ENCODE measurements at places on chromosomes 1 and 21. TPM values are rescaled to one million over a fixed set of nuclear protein-coding genes. Genes with fewer than 3 reads are reported as not detected.

DNA sequence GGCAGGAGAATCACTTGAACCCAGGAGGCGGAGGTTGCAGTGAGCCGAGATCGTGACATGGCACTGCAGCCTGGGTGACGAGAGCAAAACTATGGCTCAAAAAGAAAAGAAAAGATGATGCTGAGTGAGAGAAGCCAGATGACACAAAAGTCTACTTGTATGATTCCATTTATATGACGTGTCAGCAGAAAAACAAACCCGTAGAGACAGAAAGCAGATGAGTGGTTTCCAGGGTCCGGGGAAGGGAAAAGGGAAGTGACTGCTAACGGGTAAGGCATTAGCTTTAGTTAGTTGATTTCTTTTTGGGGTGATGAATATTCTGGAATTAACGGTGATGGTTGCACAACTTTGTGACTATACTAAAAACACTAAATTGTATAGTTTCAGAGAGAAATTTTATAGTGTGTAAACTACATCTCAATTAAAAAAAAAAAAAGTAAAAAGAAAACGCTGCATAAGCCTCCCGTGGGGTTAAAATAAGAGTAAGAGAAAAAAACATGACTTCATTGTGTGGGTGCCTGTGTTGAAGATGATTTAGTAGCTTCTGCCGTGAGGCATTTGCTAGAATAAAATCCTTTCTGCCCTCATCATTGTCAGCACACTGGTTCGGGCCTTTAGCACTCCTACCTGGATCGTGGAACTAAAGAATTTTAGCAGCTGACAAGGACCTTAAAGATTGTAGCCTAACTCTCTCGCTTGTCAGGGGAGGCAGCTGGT lies 24.7 kb upstream of the ATP5PO start:
- DNase-seq, result no peak

GRCh38 chr1:1424707-1425106 lies 3.6 kb upstream of the ANKRD65 start:
- DNase-seq, result no peak

Gene KCNJ15
- total RNA-seq, result 18.9 TPM

GRCh38 chr1:58331156-58331555 lies 215.4 kb downstream of the OMA1 start:
- DNase-seq, result no peak

Gene RXRG
- total RNA-seq, result 0.39 TPM

DNA sequence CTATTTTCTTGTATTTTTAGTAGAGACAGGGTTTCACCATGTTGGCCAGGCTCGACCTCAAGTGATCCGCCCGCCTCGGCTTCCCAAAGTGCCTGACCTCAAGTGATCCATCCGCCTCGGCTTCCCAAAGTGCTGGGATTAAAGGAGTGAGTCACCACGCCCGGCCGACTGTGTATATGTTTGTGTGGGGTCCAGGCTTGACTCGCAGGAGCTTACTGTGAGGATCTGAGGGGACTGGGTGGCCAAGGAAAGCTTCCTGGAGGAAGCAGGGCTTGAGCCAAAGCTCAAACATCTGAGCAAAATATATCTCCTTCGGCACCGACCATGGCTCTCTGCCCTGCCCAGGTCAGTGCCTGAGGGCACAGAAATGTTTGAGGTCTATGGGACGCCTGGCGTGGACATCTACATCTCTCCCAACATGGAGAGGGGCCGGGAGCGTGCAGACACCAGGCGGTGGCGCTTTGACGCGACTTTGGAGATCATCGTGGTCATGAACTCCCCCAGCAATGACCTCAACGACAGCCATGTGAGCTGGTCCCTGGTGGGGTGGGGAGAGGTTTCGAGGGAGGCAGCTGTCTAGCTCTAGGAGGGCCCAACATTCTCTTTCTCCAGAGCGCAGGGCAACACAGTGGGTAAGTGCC lies 10.5 kb downstream of the PADI3 start:
- DNase-seq, result peak; percentile 99

Gene PCSK9
- under 0.01 TPM for total RNA-seq

DNA sequence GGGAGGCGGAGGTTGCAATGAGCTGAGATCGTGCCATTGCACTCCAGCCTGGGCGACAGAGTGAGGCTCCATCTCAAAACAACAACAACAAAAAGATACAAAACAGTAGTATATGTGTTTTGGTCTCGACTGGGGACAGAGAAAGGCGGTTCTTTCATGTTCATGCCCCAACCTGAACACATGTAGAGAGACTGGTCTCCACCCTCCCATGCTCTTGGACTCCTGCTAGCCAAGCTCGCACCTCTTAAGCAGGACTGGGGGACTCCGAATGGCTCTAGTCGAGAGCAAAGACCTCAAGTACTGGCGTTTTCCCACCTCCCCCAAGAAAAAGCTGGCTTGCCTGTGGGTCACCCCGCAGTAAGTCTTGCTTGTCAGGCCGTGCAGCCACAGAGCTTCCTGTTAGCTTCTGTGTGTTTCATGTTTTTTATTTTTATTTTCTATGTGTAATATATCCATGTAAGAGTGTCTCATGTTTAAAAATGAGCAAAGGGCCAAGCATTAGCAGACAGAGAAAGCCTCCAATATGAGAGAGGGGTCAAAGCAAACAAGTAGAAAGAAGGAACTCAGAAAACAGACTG lies 91.6 kb downstream of the SCCPDH start:
- no peak for DNase-seq

Gene INAVA
- 18.0 TPM for total RNA-seq

Gene CDCA8
- 48.3 TPM for total RNA-seq

All from RPMI7951 (cell line).